NCI-H1694 (cell line): ENCODE measurements at places on chromosomes 6 and 20.

GRCh38 chr6:47069156-47069555, 27.0 kb upstream of the ADGRF1 start:
- no peak for DNase-seq

- DNase-seq = no peak
Observed at GRCh38 chr6:141736104-141736503, 396.6 kb upstream of the GJE1 start.

GRCh38 chr6:111710911-111711310, 105.2 kb upstream of the TRAF3IP2 start:
- DNase-seq = no peak

DNA sequence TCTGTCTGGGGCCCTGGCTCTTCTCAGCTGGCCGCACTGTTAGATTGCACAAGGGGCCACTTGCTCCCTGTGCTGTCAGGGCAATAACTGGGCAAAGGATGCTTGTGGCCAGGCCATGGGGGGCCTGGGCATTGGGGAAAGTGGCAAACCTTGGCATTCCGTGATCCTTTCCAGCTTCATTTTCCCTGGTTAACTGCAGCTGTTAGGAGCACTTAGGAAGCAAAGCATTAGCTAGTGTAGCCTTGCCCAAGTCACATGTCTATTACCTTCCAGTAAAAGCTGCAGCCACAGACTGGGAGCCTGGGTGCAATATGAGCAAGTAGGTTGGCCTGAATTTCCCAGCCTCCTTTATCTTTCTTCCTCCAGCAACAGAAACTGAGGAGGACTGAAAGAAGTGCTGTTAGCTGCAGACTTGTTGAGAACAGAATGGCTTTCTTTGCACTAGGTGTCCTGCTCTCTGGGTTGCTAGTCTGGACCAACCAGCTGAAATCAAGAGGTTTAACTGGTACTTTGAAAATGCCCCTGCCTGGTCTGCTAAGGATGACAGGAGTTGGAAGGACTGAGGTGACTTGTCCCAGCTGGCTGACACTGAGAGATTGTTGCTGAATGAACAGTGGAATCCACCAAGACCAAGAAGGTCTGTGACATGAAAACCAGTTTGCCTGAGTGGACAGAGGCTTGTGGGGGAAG, 312.3 kb upstream of the SUPT3H start:
- DNase-seq = no peak

DNA sequence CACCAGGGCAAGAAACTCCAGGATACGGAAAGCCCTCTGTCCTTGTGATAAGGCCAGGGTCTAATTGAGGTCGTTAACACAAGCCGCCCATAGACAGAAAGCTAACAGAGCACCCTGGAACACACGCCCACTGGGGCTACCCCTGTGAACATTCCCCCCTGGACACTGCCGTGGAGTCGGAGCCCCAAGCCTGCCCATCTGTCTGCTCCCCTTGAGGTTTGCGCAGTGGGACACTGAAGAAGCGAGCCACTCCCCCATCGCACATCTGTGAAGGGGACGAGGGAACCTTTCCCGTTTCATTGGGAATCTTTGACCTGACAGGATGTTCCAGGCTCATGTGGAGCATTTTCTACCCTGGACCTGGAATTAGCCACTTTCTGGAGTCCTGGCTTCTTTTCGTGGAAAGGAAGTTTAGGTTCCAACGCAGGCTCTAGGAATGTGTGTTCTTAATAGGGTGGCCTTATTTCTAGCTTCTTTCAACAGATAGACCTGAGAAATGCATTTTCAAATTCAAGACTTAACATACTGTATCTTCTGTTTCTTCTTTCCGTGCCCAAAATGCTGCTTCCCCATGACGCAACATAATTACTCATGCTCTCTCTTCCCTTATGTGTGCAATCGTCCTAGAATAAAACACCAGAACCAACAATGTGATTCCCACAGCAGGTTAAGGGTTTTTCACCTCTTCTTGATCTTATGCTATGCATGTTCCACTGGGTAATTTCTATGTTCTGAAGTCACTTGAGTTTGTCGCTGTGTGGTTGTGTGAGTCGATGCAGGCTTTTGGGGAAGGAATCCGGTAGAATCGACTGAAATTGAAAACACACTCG, 161.1 kb downstream of the ERMARD start:
- DNase-seq = no peak

- no peak for DNase-seq
Observed at GRCh38 chr6:132391391-132392269, 9.6 kb downstream of the MOXD1 start.

DNA sequence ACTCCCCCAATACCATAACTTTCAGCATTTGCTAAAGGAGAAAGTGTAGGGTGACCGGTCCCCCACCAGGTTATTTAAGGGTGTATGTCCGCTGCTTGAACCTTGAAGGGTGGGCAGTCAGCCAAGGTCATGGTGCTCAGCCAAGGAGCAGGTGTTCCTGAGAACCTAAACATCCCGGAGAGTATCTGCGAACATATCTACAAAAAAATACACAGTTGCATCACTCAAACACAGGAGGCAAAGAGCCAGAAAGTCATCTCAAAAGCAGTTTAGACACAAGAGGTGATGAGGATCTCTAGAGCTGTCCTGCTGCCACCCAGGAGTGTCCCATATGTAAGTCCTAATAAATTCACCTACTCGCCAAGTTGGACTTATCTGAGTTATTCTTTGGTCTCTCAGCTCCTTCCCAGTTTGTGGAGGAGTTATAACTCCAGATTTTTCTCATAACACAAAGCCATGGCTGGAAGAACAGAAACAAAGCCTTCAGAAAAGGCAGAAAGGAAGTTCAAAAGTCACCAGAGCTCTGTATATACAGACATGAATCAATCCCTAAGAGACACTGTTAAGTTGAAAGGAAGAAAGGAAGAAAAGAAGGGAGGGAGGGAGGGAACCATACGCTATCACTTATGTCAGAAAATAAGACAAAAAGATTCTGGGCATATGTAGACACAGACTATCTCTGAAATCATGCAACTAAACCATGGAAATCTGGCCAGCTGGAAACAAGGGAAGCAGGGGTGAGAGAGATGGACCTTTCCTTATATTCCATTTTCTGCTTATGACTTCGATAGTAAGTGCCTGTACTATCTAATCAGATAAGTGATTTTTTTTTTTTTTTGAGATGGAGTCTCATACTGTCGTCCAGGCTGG, 11.3 kb downstream of the MBOAT1 start:
- no peak for DNase-seq

DNA sequence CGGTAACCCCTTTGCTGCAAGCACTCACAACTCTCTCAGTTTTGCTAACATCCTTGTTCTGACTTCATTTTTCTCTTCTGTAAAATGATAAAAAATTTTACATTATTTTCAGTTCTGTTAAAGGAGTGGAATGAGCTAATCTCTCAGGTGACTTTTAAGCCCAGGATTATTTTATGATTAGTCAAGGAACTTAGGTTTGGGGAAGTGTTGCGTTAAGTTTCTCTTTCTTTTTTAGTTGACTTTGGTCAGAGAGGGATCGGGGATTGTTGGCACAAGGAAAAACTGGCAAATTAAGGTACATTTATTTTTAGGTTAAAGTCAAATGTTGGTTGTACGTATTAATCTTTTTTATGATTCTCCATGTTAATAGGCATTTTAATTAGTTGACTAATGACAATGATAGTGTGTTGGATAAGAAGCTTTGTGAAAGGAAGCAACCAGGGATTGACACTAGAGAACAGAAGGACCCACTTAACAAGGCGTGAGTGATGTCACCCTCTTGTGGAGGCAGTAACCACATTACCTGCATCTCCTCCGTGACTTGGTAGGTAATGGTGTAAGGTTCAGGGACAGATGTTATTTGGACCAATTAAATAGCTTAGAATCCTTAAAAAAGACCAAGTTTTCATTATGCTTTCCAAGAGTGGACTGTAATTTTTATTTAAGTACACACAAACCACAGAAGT, 31.6 kb downstream of the CD83 start:
- DNase-seq = no peak

DNA sequence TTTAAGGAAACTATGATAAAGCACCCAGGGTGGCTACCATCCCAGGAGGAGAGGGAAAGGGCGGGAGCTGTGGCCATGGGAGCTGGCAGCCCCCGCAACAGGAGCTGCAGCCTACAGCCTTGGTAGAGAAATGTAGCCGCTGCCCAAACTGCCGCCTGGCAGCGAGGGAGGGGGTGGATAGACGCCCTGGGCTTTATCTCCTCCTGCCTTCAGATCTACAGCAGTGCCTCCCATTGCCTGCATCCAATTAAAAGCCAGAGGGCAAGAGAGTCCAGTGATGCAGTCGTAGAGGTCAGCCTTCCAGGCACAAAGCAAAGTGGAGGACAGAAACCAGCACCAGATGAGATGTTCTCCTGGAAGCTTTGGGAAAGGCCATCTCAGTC, 35.0 kb upstream of the ZFAND3 start:
- DNase-seq = no peak

- DNase-seq = peak; percentile 80
Observed at GRCh38 chr6:138588805-138589434, 89.6 kb upstream of the NHSL1 start.
